ENCODE measurements at places on chromosomes 1 and 21. TPM values are rescaled to one million over a fixed set of nuclear protein-coding genes. Genes with fewer than 3 reads are reported as not detected.

The PROX1 gene
- not detected for total RNA-seq

The MOB3C gene
- total RNA-seq: 6.8 TPM

The FCAMR gene
- not detected for total RNA-seq

GRCh38 chr1:201170533-201171062, 16.3 kb upstream of the TMEM9 start:
- DNase-seq: peak; percentile 94

DNA sequence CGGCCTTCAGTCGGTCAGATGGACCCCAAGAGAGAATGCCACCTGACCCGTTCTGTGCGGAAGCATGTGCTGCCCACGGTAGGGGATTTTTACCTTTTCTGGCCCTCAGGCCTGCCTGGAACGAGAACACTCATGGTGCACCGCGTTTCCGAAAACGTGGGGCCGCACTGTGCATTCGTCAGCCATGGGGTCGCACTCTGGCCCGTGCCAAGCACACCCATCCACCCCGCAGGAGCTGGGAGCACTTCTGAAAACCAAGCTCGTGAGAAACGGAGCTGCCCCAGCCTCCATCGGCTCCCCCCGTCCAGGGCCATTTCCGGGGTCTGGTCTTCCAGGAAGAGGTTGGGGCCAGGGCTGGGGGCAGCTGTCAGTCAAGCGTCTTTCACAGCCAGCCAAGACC, 72.8 kb downstream of the PRDM16 start:
- no peak for DNase-seq

GRCh38 chr1:45802343-45803298, 791 bp upstream of the MAST2 start:
- no peak for DNase-seq

DNA sequence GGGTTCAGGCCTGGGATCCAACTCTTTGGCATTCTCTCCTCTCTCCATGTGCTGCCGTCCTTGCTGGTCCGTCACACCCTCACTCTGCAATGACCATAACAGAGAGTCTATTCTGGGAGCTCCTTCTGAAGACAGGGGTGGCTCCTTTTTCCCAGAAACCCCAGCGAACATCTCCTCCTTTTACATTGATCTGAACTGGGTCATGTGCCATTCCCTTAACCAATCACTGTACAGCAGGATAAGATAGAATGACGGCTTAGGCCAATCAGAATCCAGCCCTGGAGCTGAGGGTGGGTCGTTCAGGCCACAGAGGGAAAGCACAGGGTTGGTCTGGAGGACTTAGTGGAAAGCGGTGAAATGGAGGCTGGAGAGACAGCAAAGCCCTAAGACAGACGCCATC, 740.1 kb downstream of the MATN1 start:
- DNase-seq: no peak

- peak; percentile 93 for DNase-seq
Measured at GRCh38 chr1:243343970-243344937, 88.4 kb downstream of the SDCCAG8 start.

DNA sequence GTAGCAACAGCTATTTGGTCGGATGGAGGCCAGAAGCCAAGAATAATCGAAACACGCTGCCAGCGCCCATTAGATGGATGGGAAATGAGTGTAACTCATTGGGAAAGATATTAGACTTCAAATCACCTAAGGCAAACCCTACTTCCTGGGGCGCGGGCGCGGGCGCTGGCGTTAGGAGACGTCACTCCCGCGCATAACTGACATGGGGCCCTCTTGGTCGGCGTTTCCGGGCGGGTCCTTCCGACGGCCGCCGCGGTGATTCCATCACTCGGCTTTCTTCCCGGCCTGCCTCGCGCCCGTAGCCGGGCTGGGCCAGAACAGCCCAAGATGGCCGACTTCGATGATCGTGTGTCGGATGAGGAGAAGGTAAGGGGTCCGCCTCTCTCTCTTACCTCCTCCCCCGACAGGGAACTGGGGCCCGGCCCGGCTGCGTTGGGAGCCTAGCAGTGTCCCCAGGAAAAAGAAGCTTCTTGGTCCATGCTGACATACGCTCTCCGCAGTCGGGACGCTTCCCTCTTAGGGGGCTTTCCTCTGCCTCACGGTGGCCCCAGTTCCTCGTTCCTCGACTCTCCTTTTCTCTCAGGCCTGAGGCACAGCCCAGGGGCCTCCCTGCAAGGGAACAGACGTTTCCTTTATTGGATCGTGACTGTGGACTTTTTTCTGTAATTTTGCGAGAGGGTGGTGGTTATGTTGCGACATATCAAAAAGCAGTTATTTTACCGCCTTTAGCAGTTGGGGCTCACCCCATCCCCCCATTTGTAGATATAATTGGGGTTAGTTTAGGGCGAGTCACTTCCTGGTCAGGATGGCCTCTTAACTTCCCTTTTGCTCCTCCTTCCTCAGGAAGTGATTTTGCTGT, at the start of gene CAPZA1:
Gene CAPZA1, plus strand, starts transcription at position 315 of the 859 bp plus-strand sequence. Its CDS starts 13 bp downstream, at position 328.
- peak; percentile 90 for DNase-seq

- no peak for DNase-seq
Measured at GRCh38 chr1:41622859-41623732, 138.6 kb upstream of the EDN2 start.

GRCh38 chr1:12012560-12013316, 6.6 kb upstream of the MIIP start:
- DNase-seq: peak; percentile 64

DNA sequence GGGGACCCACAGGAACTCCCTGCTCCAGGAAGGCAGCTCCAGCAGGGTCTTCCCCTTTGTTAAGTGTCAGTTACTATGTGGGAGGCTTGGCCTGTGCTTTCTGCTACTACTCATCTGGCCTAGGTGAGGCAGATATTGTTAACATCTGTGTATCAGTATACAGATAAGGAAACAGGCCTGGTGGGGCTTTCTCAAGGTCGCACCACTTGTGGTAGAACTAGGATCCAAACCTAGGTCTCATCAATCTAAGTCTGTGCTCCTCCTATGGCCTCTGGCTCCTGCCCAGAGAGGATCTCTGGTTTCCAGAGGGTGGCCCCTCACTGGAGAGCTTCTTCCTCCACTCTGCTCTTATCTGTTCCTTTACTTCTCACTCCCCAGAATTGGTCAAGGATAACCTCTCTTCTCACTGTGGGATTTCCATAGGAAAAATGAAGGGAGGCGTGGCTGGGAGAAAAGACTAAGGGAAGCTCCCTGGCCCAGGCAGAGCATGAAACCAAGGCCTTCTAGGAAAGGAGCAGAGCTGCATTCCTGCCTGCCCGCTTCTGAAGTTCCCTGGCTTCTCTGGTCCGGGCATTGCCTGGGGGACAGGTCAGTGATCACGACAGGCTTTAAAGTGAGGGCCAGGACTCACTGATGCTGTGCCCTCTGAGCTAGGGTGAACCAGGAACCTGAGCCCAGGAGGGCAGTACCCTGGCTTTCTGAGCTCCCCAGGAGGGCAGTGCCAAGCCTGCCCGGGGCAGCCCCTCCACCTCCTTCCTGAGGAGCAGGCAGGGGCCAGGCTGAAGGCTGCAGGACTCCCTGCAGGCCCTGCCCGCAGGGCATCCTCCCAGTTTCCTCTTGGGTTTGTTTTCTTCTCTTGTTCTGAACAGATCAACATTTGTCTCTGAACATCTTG, 5.8 kb downstream of the KCNC4 start:
- DNase-seq: no peak

GRCh38 chr1:111582016-111582415, 37.6 kb upstream of the RAP1A start:
- no peak for DNase-seq

- DNase-seq: no peak
Measured at GRCh38 chr1:1121611-1122077, 5.8 kb upstream of the C1orf159 start.

GRCh38 chr1:115538579-115538978, 103.2 kb upstream of the VANGL1 start:
- no peak for DNase-seq

GRCh38 chr21:28943631-28944030, 49.0 kb downstream of the LTN1 start:
- no peak for DNase-seq

- peak; percentile 92 for DNase-seq
Measured at GRCh38 chr1:18326211-18326897, 154.4 kb upstream of the KLHDC7A start.

- no peak for DNase-seq
Measured at GRCh38 chr1:119279456-119280381, 88.9 kb upstream of the HAO2 start.

DNA sequence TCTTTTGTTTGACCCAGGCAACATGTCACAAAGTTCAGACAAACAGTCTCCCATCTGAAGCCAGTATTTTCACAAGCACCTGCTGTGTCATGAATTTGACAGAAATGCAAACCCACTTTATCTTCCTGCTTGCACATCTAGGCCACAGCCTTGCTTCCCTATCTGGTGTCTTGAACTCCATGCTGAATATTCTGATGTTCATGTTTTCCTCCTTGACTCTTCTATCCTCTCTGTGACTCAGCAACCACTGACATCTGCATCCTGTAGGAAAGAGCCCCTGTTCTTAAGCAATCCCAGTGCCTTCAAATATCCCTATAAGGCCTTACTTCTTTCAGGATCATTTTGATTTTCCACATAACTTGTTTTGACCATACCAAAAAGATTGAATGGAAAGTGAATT, 6.5 kb downstream of the CD55 start:
- DNase-seq: no peak

All from G401 (cell line).